Activated B cell treated with CpG ODN at 0.5 μM for 24 hours (primary cell): ENCODE measurements at places on chromosomes 5 and 9.
A peak's percentile ranks its signal among the peaks of the same experiment; 100 is the strongest.

GRCh38 chr5:86199287-86199686, 418.5 kb upstream of the COX7C start:
- no peaks in the 10 kb centered on the region for H3K36me3 ChIP-seq
- H3K4me3 ChIP-seq, result no peak overlapping the region
- no peaks in the 10 kb centered on the region for H3K27me3 ChIP-seq
- no peaks in the 10 kb centered on the region for H3K4me1 ChIP-seq
- DNase-seq, result no peak

- H3K4me1 ChIP-seq, result no peaks in the 10 kb centered on the region
- H3K27ac ChIP-seq, result no peak overlapping the region
- no peak for DNase-seq
- H3K27me3 ChIP-seq, result peaks cover 1% of the 10 kb centered on the region
- no peak overlapping the region for H3K4me3 ChIP-seq
These were observed 439.2 kb downstream of the NTRK2 start for GRCh38 chr9:85108746-85109145.

DNA sequence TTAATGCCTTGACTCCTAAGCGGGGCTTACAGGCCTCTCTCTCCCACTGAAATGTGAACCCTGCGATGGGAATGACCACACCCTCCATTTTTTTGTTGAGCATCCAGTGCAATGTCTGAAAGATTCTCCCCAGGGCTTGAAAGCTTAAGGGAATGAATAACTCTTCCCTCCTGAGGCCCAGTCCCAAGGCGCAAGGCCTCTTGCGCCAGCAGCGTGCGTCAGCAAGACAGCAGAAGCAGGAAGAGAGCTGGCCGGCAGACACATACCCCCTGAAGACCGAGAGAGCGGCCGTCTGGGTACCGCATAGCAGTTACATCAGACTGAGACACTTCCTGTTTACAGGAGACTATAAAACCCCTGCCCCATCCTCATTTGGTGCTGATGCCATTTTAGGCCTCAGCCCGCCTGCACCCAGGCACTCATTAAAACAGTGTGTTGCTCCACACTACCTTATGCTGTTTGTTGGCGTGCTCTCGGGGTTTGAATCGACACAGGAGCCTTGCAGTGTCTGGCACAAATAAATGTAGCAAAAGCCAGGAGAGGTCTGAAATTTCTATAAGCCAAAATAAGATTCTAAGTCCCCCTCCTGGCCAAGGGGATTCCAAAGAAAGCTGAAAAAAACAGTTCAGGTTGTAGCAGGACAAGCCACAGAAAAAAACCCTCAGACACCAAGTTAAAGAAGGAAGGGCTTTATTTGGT, 62.3 kb downstream of the GDNF start:
- no peaks in the 10 kb centered on the region for H3K27me3 ChIP-seq
- no peak overlapping the region for H3K27ac ChIP-seq
- no peaks in the 10 kb centered on the region for H3K36me3 ChIP-seq
- DNase-seq, result no peak
- no peaks in the 10 kb centered on the region for H3K4me1 ChIP-seq

GRCh38 chr9:119905724-119906123, 536.5 kb upstream of the BRINP1 start:
- no peak overlapping the region for H3K27ac ChIP-seq
- H3K36me3 ChIP-seq, result no peaks in the 10 kb centered on the region
- H3K27me3 ChIP-seq, result peaks cover 10% of the 10 kb centered on the region
- H3K4me1 ChIP-seq, result no peaks in the 10 kb centered on the region
- DNase-seq, result no peak

GRCh38 chr9:97373331-97373730, 38.6 kb upstream of the TDRD7 start:
- no peak overlapping the region for H3K4me3 ChIP-seq
- DNase-seq, result no peak
- H3K27me3 ChIP-seq, result no peaks in the 10 kb centered on the region

GRCh38 chr5:114402206-114402605, 40.3 kb downstream of the KCNN2 start:
- H3K27ac ChIP-seq, result no peak overlapping the region
- H3K27me3 ChIP-seq, result peaks cover 4% of the 10 kb centered on the region
- DNase-seq, result no peak
- H3K36me3 ChIP-seq, result no peaks in the 10 kb centered on the region
- no peak overlapping the region for H3K4me3 ChIP-seq

GRCh38 chr5:172733974-172734346, 37.0 kb downstream of the DUSP1 start:
- DNase-seq, result no peak
- H3K36me3 ChIP-seq, result no peaks in the 10 kb centered on the region
- peaks cover 6% of the 10 kb centered on the region for H3K4me1 ChIP-seq
- no peak overlapping the region for H3K4me3 ChIP-seq

GRCh38 chr5:169286572-169287300, 14.2 kb downstream of the SLIT3 start:
- H3K27me3 ChIP-seq, result no peaks in the 10 kb centered on the region
- no peaks in the 10 kb centered on the region for H3K36me3 ChIP-seq
- DNase-seq, result no peak
- H3K4me3 ChIP-seq, result no peak overlapping the region
- H3K27ac ChIP-seq, result no peak overlapping the region
- no peaks in the 10 kb centered on the region for H3K4me1 ChIP-seq

- no peak for DNase-seq
- no peaks in the 10 kb centered on the region for H3K36me3 ChIP-seq
- H3K27ac ChIP-seq, result peak overlapping the region; percentile 24
- peaks cover 38% of the 10 kb centered on the region for H3K27me3 ChIP-seq
- H3K4me1 ChIP-seq, result peaks cover 7% of the 10 kb centered on the region
- H3K4me3 ChIP-seq, result no peak overlapping the region
These were observed 11.5 kb downstream of the SMIM3 start for GRCh38 chr5:150789943-150790611.
